ENCODE measurements at places on chromosomes 7 and 10.

DNA sequence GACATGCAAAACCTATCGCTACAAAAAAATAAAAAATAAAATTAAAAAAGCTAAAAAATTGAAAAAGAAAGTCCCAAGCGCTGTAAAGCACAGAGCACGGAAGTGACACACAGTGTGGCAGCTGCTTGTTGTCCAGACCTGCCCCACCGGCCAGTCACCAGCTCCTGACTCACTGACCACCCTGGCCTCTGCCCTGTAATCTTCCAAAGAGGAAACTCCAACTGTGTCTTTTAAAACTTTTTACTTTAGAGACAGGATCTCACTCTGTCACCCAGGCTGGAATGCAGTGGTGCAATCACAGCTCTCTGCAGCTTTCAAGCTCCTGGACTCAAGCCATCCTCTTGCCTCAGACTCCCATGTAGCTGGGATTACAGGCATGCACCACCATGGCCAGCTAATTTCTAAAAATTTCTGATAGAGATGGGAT is 23.6 kb downstream of the GNA12 start:
- no peak for DNase-seq

DNA sequence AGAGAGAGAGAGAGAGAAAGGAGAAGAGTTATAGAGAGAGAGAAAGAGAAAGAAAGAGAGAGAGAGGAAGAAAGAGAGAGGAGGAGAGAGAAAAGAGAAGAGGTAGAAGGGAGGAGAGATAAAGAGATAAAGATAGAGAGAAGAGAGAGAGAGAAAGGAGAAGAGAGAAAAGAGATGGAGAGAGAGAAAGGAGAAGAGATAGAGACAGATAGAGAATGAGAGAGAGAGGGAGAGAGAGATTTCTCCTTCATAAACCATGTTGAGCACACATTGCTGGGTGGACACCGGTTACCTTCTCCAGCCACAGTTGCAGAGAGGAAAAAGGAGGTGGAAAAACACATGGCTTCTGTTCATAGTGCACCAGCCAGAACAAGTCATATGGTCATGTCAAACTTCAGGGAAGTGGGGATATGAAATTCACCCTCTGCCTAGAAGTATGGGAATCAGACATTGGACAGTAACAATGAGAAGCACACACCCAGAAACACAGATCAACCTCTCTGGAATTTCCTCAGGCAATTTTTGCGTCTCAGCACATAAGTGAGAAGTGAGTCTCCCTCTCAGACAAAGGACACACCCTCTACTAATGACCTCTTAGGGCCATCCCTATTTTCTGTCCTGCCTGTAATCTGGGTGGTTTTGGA is 172.5 kb upstream of the SVIL start:
- DNase-seq: no peak

GRCh38 chr10:52387744-52388143 is 73.7 kb downstream of the DKK1 start:
- no peak for DNase-seq

GRCh38 chr7:52925332-52925731 is 110.1 kb upstream of the POM121L12 start:
- no peak for DNase-seq

GRCh38 chr7:128405471-128406313 is 4.1 kb downstream of the IMPDH1 start:
- DNase-seq: no peak

- DNase-seq: no peak
These were observed 128.8 kb downstream of the GATA3 start for GRCh38 chr10:8183241-8183704.

DNA sequence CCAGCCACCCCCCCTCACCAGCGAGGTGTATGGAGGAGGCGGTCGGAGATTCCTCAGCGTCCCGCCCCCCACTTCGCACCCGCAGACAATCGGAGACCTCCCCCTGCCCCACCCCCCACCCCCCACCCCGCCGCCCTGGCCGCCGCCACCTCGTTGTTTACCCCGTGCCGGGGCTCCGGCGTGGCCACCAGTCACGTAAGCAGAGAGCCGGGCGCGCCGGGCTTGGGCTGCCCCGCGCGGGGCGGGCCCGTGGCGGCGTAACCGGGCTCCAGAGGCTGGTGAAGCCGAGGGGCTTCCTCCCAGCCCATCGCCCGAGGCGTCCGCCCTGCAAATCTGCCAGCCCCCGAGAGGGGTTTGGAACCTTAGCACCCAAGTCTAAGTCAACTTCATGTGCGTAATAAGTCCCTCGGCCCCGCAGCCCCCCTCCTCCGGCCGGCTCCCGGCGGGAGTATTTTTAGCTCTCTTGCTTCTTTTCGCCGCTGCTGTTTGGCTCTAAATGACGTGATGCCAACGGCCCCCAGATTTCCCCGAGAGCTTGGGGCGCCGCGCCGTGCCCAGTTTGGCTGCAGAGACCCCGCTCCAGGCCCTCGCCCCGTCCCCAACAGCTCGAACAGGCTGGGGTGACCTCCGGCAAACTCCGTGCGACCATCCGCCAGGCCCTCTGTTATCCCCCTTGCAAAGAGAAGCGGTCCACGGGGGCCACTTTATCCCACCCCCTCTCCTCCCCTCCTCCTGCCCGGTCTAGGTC is 2.7 kb downstream of the MXI1 start:
- DNase-seq: no peak

DNA sequence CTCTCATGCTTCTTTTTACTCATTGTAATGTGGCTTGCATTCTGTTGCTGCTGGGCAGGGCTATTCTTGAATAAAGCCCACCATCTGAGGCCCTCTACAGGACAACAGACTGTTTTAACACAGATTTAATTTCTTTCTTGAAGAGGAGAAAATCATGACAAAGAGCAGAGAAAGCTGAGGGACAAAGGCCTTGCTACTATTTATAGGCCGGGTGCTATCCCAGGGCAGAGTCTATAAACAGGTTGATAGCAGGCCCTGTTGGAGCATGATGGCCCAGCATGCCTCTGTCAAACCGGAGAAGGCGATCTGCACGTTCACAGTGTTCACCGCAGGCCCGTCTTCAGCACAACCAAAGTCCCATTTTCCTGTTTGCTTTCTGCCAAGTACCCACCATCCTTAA is 3.0 kb downstream of the VIPR2 start:
- DNase-seq: no peak

DNA sequence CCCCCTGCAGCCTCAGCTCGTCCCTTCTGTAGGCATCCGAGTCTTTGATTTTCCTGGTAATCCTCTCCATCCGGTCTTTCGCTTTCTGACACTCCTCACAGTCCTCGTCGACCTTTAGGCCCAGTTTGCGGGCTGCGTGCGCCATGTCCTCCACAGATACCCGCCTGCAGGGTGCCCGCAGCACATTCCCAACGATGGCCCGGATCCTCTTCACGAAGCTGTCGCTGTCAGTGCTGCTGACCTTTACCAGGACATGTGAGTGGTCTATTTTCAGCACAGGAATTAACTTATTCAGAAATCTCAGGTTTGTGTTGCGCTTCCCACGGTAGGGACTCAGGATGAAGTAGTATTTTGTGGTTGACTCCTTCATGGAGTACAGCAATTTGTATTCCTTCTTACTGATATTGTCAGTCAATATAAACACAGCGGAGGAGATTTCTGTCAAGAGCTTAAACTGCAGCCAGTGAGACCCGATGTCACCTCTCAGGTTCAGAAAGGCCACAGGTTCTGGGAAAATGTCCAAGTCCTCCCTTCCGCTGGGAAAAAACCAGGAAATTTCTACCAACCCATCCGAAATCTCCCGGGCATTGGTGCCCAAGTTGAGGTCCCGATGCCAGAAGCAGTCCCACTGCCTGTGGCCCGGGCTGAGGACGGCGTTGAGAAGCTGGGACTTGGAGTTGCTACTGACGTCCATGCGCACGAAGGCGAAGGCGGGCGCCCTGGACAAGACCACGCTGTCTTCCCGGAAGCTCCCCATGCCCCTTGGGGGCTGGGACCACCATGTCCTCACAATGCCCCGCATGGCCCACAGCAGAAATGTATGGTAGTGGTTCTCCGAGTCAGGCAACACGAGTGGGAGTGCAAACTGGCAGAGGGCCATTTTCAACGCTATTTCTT is 8.9 kb upstream of the MRPS24 start:
- DNase-seq: no peak

- no peak for DNase-seq
These were observed 187.1 kb downstream of the ADARB2 start for GRCh38 chr10:1550291-1550595.

- no peak for DNase-seq
These were observed 669.8 kb upstream of the ANKRD30A start for GRCh38 chr10:36455526-36456133.

DNA sequence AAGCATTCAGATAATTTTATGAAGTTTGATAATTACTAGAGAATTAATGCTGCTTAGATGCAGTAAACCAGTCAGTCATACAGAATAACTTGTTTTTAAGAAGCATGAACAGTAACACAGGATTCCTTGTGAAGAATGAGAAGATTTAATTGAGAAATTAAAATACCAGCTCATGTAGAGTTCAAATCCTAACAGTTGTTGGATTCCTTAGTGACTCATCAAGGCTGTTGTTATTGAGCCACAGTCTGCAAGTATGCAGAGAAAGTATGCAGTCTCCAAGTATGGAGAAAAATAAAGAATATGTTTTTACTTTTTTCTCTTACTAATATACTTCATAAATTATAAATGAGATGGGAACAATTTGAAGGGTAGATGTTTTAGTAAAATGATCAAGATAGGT is 30.2 kb upstream of the CYP26C1 start:
- DNase-seq: no peak

DNA sequence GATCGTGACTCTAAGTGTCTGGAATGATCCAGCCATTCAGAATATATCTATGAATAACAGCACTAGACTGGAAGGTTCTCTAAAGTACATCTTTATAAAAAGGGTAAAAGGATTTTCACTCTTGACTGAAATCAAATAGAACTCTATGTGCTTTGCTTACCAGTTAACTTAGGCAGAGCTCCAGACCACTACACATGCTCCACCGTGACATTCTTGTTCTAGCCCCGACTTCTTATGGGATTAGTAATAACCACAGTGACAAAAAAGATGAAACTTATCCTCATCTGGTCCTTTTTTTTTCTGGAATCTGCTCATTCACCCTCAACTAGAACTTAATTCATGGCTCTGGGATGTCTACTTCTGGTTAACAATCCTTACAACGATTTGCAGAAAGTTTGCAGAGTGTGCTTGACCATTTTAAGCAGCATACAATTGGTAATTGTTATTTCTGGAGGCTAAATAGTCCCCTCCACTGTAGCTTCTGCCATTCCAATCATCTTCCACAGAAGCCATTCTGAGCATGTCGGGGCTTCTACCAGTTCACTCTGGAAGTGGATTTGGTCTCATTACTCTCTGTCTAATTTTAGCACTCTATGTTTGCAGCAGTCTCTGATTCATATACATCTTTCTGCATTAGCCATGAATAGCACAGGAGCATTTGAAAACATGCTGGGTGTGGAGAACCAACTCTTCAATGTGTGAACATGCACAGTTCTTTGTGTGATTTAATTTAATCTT is 163.7 kb upstream of the CDC14C start:
- no peak for DNase-seq

DNA sequence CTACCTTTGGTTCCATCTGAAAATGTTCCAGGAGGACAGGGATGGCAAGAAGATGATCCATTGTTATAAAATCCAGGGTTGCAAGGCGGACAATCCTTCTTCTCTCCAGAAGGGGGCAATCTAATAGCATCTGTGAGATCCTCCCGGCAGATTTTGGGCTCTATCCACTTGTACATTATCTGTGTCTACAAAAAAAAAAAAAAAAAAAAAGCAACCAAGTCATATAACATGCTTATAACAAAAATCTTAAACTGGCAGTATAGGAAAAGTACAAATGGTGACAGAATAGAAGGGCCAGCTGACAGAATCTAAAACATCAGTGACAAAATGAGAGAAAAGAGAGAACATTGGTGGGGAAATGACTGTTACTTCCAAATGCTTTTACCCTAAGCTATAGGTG is 132.7 kb downstream of the ELAPOR2 start:
- peak; percentile 57 for DNase-seq

DNA sequence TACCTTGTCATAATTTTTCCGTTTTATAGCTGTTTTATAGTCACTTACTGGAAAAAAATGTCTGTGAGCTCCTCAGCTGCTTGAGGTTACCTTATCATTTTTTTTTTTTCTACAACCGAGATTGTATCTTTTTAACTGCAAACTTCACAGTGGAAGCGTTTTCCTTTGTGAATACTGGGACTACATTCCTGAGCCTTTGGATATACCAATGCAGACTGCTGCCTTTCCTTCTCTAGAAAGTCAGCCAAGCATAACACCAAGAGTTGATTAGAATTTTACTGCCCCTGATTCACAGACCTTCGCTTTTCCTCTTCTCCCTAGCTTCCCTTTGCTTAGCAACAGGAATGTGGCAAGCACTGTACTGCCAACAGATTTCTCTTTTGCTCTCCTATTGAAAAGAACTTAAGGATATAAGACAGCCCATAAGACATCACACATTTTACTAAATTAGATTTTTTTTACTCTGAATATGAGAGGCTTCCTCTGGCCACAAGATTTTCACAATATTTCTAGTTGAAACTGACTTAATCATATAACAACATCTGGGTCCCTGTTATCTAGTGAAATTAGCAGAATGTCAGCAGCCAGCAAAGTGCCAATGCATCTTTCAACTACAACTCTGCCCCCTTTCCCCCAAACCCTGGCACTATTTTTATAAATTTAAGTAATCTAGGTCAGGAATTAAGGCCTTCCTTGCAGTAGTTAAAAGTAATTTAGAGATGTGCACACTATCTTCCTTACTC is 170.6 kb downstream of the PRKG1 start:
- DNase-seq: no peak

Measured in COR-L47 (cell line).